ENCODE measurements at places on chromosomes 6 and 20. TPM values are rescaled to one million over a fixed set of nuclear protein-coding genes. Genes with fewer than 3 reads are reported as not detected.

- no peak overlapping the region for H3K4me3 ChIP-seq
- H3K27me3 ChIP-seq = no peaks in the 10 kb centered on the region
- no peak for DNase-seq
- H3K27ac ChIP-seq = no peak overlapping the region
- no peaks in the 10 kb centered on the region for H3K36me3 ChIP-seq
Observed at GRCh38 chr6:105120570-105120969, 59.2 kb downstream of the POPDC3 start.

GRCh38 chr20:5092765-5093339 is 26.9 kb downstream of the PCNA start:
- DNase-seq = no peak
- no peaks in the 10 kb centered on the region for H3K27me3 ChIP-seq
- H3K36me3 ChIP-seq = peaks cover 15% of the 10 kb centered on the region
- peaks cover 10% of the 10 kb centered on the region for H3K4me1 ChIP-seq
- H3K27ac ChIP-seq = no peak overlapping the region

- peak overlapping the region; percentile 24 for H3K27ac ChIP-seq
- peaks cover 63% of the 10 kb centered on the region for H3K4me1 ChIP-seq
- H3K4me3 ChIP-seq = no peak overlapping the region
- no peaks in the 10 kb centered on the region for H3K36me3 ChIP-seq
Observed at GRCh38 chr6:144654506-144654905, 369.4 kb downstream of the UTRN start.

- H3K4me1 ChIP-seq = no peaks in the 10 kb centered on the region
- DNase-seq = no peak
- H3K27ac ChIP-seq = no peak overlapping the region
- H3K4me3 ChIP-seq = no peak overlapping the region
Observed at GRCh38 chr6:138227316-138227781, 9.1 kb upstream of the PBOV1 start.

GRCh38 chr20:59351157-59352040 is 51.0 kb downstream of the EDN3 start:
- H3K4me3 ChIP-seq = no peak overlapping the region
- no peaks in the 10 kb centered on the region for H3K36me3 ChIP-seq

MAS1 gene
- total RNA-seq = not detected

DNA sequence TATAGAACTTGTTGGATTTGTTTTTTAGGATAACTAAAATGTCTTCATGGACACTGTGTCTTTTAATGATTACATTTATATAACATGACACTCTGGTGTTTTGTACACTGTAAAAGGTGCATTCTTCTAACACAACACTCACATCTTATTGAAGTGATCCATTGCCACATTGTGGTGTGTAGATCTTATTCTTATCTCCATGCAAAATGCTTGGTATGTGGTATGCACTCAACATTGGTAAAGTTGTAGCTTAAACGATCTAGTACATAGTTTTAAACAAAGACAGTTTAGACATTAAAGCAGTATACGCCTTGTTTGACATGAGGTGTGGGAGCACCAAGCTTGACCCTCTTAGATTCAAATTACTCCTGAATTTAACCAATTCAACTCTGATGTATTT is 84.7 kb downstream of the SASH1 start:
- H3K36me3 ChIP-seq = no peaks in the 10 kb centered on the region
- H3K27ac ChIP-seq = no peak overlapping the region
- no peaks in the 10 kb centered on the region for H3K27me3 ChIP-seq
- no peak overlapping the region for H3K4me3 ChIP-seq
- no peak for DNase-seq
- H3K4me1 ChIP-seq = no peaks in the 10 kb centered on the region

SYNDIG1 gene
- total RNA-seq = not detected

All from CD4-positive, alpha-beta memory T cell (primary cell).